Activated CD8-positive, alpha-beta memory T cell treated with anti-CD3 and anti-CD28 coated beads for 48 hours (primary cell): ENCODE measurements at places on chromosomes 6 and 20.

GRCh38 chr6:118589649-118590365, 41.7 kb downstream of the PLN start:
- no peak for DNase-seq

DNA sequence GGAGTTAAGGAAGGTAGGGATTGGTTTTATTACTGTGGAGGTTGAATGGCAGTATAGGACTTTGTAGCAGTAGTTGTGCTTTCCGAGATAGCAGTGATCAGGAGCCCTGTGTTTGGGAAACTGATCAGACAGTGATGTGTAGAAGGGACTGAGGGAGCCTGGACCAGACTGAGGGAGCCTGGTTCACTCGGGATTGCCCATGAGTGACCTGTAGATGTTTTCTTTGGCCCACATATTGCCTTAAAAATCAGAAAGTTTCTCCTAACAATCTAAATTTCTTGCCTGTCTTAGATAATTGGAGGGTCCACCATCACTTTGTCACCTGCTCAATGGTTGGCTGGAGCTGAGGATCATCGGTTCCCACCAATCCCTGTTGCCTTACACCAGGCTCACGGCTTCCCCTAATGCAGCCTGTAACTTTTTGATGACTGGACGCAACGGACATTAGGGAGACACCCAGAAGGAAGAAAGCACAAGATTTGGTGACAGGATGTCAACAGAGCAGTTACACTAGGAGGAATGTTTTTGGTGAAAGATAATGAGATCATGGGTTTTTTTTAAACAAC, 1.1 kb downstream of the CDS2 start:
- DNase-seq = no peak

DNA sequence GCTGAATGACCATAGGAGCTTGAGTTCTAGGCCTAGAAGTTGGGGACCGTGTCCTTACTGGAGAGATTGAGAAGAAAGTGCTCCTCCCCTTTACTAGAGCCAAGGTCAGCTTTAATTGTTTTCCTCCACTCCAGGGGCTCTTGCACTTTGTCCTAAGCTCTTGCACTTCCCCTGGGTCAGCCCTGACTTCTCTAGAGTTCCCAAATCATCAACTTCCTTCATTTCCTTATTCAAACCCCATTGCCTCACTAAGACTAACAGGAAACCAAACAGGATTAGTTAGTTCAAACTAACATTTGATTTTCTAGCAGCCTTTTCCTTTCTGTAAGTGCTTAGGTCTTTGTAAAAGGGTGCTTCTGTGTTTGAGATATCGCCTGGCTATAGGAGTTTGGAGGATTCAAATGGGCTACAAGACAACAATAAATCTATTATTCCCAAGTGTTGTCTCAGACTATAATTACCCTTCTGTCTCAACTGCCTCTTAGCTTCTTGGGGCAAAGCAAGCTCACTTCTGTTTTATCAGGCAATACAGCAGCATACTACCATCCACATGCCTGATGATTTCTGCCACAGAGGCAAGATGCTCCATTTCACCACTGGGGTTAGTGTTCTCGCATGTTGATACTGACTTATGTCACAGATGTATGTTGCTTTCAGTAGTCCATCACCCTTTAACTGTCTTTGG, 12.8 kb upstream of the DTNBP1 start:
- no peak for DNase-seq

GRCh38 chr6:3235486-3235885, 8.0 kb upstream of the TUBB2B start:
- no peak for DNase-seq

- DNase-seq = no peak
These were observed 139.0 kb upstream of the JAG1 start for GRCh38 chr20:10812759-10813327.

DNA sequence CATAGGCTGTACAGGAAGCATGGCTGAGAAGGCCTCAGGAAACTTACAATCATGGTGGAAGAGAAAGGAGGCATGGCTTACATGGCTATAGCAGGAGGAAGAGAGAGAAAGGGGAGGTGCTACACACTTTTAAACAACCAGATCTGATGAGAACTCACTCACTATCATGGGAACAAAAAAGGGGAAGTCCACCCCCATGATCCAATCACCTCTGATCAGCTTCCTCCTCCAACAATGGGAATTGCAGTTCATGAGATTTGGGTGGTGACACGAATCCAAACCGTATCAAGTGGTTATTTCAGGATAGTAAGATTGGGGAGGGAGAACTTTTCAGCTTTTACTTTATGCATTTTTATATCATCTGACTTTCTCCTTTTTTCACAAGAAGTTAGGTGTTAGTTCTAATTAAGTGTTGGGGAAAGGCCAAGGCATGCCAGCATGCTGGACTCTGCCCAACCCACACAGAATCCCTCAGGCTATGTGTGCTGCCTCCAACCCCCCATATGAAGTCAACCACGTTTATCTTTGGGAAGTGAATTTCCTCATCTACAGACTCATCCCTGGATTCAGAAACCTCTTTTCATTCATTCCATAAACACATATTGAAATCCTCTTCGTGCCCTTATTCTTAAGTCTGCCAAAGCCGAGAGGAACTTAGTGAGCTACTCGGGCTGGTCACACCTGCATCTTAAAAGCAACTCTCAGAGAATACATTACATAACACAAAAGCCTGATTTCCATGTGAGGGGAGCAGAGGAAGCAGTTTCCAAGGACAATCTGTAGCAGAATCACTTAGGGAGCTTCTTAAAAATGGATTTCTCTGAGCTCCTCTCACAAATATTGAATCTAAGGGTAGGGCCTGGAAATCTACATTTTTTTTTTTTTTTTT, 16.7 kb upstream of the CLIC5 start:
- no peak for DNase-seq

GRCh38 chr6:69953491-69953890, 87.1 kb downstream of the COL19A1 start:
- no peak for DNase-seq

GRCh38 chr20:2213401-2213800, 82.4 kb upstream of the TGM3 start:
- no peak for DNase-seq

- DNase-seq = no peak
These were observed 3.4 kb upstream of the ZNFX1 start for GRCh38 chr20:49281059-49281912.

- DNase-seq = no peak
These were observed 87.7 kb downstream of the HIVEP2 start for GRCh38 chr6:142857233-142857761.

DNA sequence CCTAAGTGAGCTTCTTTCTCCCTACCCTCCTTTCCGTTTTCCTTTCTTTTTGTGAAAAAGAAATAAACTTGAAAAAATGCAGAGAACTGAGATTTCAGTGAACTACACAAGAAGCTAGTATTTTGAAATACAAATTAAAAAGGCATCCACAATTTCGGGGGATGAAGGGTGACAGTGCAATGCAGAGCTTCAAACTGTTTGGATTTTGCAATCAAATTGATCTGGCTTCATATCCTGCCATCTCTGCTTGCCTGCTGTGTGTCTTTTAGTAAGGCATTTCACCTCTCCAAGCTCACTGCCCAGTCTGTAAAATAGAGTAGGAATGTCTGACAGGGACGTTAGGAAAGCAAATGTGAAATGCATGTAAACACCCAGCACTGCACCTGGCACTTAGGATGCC, 258.0 kb downstream of the HACE1 start:
- DNase-seq = no peak

DNA sequence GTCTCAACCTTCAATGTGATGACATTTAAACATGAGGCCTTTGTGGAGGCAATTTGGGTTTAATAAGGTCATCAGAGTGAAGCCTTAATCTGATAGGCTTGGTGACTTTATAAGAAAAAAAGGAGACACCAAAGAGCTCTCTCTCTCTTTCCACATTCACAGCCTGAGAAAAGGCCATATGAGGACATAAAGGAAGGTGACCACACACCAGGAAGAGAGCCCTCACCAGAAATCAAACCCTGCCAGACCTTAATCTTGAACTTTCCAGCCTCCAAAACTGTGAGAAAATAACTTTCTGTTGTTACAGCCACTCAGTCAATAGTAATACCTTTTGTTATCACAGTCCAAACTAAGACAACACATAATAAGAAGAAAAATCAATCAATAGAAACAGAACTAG, 47.7 kb downstream of the COL12A1 start:
- DNase-seq = no peak

- no peak for DNase-seq
These were observed 33.5 kb downstream of the FAM8A1 start for GRCh38 chr6:17633465-17634188.

DNA sequence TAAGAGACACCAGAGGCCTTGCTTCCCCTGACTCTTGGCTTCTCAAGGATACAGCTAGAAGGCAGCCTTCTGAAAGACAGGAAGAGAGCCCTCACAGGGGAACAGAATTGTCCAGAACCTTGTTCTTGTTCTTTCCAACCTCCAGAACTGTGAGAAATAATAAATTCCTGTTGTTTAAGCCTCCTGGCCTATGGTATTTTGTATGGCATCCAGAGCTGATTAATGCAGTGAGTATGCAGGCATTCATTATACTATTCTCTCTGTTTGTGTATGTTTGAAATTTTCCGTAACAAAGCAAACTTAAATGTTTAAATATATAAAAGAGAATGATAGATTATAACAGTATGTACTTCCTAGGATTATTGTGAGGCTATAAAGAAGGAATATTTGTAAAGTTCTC, 903.4 kb upstream of the FLRT3 start:
- DNase-seq = no peak

DNA sequence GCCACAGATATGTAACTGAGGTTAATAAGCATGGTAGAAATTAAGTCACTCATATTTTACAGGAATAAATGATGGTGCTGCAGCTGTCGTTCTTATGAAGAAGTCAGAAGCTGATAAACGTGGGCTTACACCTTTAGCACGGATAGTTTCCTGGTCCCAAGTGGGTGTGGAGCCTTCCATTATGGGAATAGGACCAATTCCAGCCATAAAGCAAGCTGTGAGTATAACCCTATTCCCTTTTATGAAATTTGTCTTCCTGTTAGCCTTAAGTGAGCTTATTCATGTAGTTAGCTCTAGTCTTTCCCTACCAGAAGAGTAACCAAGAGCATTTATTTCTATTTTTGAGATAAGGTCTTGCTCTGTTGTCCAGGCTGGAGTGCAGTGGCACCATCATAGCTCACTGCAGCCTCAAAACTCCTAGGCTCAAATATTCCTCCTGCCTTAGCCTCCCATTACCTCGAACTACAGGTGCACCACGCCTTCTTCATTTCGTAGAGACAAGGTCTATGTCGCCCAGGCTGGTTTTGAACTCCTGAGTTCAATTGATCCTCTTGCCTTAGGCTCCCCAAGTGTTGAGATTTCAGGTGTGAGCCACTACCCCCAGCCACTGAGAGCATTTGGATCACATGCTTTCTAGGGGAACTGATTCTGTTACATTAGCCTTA, 12.0 kb downstream of the TCP1 start:
- DNase-seq = no peak

DNA sequence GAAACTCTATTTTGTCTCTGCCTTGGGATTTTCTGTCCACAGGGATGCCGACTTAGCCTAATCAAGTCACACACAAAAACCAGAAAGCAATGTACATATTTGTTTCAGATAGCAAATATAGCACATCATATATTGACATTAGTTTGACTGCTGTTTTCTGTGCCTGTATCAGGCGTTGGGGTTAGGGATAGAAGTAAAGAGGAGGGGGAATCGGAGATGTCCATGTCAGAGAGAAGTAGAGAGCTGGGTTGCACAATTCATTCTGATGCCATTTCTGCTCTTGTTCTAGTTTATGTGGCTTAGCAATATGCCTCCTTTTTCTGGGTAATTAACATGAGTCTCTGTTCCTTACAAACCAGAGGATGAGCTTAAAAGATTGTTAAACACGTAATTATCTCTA, 14.7 kb upstream of the IPCEF1 start:
- no peak for DNase-seq

DNA sequence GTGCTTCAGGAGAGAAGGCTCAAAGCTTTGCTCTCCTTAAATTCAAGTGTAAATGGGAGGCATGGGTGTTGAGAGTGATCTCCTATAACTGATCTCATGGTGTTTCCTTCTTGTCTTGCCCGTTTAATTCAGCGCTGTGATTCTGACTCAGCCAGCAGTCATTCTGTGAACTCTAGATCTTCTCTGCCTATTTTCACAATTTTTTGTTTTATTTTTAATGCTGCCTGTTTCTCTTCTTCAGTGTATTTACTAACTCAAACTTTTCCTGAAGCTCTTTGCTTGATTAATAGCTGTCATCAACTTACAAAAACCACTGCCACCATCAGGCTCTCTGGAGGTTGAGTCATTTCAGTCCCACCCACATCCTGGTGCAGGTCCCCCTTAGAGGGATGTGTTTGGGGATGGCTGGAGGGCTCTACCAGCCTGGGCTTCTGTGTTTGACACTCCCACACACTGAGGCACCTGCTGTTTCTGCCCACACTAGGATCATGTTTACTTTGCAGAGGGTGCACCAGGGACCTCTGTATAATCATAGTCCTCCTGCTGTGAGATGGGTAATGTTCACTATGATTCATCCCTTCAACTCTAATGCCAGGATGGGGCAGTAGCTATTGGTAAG, 94.0 kb downstream of the SHLD1 start:
- DNase-seq = peak; percentile 53

GRCh38 chr6:15363164-15363522, 117.3 kb downstream of the JARID2 start:
- no peak for DNase-seq

GRCh38 chr6:43204271-43205105, 22.5 kb downstream of the CUL9 start:
- DNase-seq = no peak

- no peak for DNase-seq
These were observed 58.2 kb upstream of the SYNDIG1 start for GRCh38 chr20:24411003-24411833.

- no peak for DNase-seq
These were observed 43.5 kb downstream of the NUP153 start for GRCh38 chr6:17663226-17663625.

DNA sequence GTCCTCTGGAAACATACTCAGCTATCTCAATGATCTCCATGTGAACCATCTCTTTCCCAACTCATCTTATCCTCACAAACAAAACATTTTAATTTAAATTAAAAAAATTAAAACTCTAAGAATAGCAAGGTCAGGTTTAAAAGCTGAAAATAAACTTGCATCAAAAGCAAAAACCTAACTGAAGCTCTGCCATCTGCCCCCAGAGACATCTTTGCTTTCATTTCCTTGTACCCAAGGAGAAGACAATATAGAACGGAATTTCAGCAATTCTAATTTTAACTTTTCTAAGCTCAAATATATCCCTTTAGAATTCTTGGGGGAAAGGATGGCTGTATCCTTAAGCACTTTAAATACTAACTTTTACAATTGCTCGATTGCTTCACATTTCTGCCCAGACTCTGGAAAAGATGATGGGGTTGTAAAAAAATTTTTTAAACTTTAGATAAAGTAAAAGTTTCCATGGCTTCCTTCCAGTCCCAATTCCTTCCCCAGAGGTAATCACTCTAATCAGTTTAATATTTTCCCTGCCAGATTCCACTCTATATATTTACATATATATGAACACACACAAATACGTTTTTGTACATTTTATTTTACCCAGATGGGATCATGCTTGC, 69.2 kb upstream of the SMIM29 start:
- DNase-seq = no peak

- no peak for DNase-seq
These were observed 1.0 kb downstream of the TGM2 start for GRCh38 chr20:38164069-38164468.

- no peak for DNase-seq
These were observed 164.6 kb downstream of the OR2B2 start for GRCh38 chr6:27747637-27748036.

- DNase-seq = no peak
These were observed 12.7 kb upstream of the GSTA3 start for GRCh38 chr6:52922161-52922560.

- peak; percentile 65 for DNase-seq
These were observed 29.6 kb downstream of the SRSF3 start for GRCh38 chr6:36623547-36624459.

- DNase-seq = no peak
These were observed 637.0 kb downstream of the COL12A1 start for GRCh38 chr6:74568861-74569260.
